ENCODE measurements at places on chromosomes 11 and 22.

GRCh38 chr22:40107851-40108378 is 69.8 kb upstream of the TNRC6B start:
- no peak for DNase-seq

- DNase-seq = no peak
Observed at GRCh38 chr11:116117331-116118137, 613.3 kb upstream of the CADM1 start.

DNA sequence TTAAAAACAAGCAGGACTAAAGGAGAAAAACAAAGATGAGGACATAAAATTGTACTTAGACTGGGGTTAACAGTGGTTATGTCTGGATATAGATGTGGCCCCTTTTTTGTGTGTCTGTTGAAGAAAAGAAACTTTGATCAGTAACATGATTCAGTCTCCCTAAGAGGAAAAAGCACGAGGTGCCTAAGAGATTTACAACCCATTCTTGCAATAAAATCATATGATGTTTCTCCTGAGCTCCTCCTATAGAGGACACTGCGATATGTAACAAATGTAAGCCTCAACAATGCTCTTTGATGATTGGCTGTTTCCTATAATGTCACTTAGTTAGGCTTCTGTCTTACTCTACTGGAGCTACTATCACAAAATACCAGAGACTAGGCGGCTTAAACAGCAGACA is 77.9 kb downstream of the FBXO7 start:
- DNase-seq = no peak

DNA sequence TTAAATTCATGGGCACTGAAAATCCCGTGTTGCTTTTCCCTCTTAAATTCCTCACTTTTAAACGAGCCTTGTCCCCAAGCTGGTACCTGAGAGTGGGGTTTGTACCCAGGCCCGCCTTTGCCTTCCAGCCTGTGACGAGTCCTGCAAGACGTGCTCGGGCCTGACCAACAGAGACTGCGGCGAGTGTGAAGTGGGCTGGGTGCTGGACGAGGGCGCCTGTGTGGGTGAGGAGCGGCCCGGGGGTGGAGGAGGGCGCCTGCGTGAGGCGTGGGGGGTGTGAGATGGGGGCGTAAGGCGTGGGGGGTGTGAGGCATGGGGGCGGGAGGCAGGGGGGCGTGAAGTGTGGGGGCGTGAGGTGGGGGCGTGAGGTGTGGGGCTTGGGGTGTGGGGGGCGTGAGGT is 4.0 kb downstream of the CRELD2 start:
- DNase-seq = no peak

GRCh38 chr22:31825513-31825912 is 71.7 kb downstream of the DEPDC5 start:
- no peak for DNase-seq

DNA sequence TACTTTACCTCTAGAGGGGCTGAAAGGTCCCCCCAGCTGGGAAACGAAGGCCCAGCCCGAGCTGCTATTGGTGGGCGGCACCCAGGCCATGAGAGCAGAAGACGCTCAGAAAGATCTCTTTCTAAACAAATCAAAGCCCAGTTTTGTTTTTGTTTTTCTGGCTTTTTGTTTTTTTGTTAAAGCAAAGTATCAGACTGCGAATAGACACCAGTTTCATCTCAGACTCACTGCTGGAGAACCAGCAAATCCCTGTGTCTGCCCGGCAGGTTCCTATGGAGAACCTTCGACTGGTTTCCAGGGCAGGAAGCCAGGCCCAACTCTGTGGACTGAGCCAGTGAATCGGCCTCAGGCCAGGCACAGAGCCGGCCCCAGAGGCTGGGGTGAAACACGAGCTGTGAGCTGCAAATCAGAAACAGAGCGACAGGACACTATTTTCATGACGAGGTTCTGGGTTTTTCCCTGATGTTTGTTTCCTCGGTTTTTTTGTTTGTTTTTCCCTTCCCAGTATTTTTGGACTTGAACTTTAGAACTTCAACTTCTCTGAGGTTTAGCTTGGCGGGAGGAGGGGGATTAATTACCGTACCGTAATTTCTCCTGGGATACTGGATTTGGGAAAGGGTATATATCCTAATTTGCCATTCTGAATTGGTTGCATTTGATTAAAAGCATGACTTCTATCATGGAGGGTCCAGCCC is 16.0 kb upstream of the B4GALNT4 start:
- no peak for DNase-seq

- no peak for DNase-seq
Observed at GRCh38 chr11:94770563-94771120, 2.5 kb downstream of the AMOTL1 start.

- DNase-seq = no peak
Observed at GRCh38 chr11:94641167-94641761, 74.1 kb downstream of the PIWIL4 start.

DNA sequence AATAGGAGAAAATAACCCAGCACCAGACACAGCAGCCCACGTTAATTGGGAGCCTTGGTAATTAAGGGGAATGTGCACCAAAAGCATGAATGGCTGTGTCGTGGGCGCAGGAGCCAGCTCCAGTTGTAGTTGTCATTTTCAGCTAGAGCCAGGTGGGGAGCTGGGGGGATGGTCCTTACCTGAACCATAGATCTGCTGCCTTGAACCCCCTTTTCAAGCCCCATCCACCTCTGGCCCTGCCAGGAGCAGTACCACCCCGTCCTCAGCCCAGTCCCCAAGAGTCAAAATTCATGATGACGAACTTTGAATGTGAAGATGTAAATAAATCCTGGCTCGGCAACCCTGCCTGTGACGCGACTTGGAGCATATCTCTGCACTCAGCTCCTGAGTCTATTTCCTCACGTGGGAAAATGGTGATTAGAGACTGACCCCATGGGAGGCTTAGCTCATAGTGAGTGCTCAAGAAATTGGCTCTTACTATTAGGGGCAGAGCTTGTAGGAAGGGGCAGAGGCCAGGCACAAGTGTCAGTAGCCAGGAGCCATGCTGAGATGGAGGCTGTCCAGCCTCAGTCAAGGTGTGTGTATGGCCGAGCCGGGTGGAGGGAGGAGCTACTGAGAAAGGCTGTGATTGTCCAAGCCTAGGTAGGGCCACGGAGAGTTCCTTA is 794 bp upstream of the FXYD6 start:
- no peak for DNase-seq

- no peak for DNase-seq
Observed at GRCh38 chr11:12410006-12410728, 32.8 kb downstream of the PARVA start.

GRCh38 chr11:133156986-133157745 is 375.1 kb downstream of the OPCML start:
- DNase-seq = no peak

GRCh38 chr11:80694385-80694784 is 1253.6 kb upstream of the TENM4 start:
- no peak for DNase-seq

DNA sequence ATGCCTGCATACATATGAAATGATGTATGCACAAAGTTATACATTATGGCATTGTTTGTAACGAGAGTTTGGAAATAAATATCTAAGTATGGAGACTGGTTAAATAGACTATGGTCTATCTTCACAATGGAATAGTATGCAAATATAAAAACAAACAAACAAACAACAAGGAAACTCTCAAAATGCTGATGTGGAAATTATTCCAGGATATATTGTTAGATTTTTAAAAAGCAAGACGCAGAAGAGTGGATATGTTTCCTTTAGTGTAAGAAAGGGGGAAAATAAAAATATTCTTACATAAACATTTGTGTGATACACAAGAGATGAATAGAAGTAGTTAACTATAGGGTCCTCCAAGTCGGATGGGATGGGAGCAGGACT is 10.8 kb upstream of the CRKL start:
- DNase-seq = no peak

- no peak for DNase-seq
Observed at GRCh38 chr11:21173476-21173875, 504.1 kb downstream of the NELL1 start.

DNA sequence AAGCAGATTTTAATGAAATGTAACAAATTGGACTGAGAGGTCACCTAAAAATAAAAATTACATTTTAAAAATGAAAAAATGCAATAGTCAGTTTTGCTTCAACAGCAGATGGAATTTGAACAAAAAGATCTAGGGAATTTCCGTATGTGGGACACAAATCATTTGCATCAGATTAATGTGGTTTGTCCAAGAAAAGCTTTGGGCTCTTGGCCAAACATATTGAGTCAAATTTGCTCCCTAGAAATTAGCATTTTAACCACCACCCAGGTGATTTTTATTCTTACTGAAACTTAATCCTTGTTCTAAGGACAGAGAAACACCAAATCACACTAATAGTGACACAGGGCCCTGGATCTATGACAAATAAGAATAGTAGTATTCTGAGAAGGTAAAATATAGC is 1477.8 kb downstream of the FAM181B start:
- DNase-seq = no peak

DNA sequence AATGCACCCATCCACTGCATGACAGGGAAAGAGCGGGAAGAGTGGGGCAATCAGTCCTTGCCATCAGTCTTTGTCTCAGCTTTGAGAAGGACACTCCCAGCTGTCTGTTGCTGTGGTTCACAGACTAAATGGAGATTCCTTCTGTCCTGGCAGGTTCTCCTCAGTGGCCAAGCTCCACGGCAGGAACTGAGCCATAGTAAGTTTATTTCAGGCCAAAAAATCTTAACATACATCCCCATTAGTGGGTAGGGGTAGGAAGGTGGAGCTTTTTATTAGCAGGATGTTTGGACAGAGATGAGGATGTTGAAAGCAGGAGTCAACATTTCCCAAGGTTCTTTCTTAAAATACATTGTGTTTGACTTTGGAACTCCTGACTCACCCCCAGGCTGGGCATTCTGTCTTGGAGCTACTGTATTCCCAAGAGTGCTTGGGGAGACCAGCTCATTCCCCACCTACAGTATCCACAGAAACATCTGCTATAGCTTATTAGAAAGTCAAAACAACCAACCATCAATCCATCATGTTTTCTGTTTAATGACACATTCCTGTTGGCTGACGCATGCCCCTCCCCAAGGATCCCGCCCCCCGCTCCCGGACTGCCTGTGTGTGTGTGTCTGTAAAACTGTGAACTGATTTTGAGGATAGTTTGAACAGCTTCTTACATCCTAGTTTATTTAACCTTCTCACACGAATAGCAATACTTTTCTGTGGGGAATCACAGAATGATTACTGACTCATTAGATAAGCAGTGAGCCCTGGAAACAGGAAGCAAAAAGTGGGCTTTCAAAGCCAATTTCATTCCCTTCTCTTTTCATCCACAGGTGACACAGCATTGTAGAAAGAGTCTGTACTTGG is 109.5 kb downstream of the CCDC81 start:
- no peak for DNase-seq

- DNase-seq = no peak
Observed at GRCh38 chr11:124536520-124536919, 6.9 kb downstream of the OR8B12 start.
